ENCODE measurements at places on chromosomes 16 and 17.

GRCh38 chr17:9971991-9972390 lies 66.9 kb upstream of the RCVRN start:
- DNase-seq = peak; percentile 64

DNA sequence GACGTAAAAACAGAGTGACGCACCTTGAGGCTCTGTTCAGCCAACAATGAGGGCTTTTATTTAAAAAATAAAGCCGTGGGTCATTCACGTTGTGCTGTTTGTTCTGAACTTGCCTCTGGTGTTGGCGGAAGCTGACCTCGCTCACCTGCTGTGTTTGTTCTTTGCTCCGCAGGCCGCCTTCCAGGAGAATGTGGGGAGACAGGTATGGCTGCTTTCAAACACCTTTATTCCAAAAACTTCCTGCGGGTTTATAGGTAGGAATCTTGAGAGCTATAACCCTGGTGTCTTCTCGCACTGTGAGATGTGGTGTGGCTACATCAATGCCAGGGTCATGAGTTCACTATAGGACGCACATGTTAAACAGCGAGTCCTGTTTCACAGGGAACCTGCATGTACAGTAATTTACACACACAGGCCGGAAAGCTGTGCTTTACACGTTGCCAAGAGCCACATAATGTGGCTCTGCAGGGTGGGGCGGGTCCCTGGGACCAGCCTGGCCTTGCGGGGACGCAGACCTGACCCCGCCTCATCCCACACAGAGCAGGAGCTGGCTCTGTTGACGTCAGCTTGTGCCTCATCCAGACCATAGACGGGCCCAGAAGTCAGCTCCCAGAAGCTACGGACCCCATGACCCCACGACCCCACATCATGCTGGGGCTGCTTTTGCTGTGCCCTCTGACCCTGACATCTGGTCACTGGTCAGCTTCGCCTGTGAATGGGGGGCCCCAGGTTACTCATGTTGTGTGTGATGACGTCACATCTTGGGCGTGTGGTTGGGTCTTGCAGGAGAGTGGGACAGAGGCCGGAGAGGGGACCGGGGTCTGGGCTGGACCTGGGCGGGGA lies 49.9 kb upstream of the ZNF750 start:
- DNase-seq = no peak

DNA sequence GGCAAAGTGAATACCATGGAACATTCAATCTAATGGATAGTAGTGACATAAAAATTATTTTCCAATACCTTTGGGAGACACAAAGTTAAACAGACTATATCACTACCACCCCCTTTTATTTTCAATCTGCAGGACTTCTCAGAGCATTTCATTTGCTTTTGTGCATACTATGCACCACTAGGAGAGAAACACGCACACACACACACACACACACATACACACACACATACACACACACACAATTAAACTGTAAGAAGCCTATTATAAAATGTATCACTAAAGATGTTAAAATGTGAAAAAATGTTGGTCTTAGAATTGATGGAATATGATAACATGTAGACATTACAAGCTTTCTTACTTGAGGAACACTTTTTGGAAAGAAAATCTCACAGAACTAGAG lies 331.4 kb downstream of the CA10 start:
- no peak for DNase-seq

GRCh38 chr17:68195667-68196393 lies 52.0 kb upstream of the AMZ2 start:
- DNase-seq = no peak

GRCh38 chr17:74877592-74878548 lies 5.1 kb upstream of the FDXR start:
- no peak for DNase-seq

- DNase-seq = no peak
These were observed 4.3 kb downstream of the MPO start for GRCh38 chr17:58276423-58276822.

DNA sequence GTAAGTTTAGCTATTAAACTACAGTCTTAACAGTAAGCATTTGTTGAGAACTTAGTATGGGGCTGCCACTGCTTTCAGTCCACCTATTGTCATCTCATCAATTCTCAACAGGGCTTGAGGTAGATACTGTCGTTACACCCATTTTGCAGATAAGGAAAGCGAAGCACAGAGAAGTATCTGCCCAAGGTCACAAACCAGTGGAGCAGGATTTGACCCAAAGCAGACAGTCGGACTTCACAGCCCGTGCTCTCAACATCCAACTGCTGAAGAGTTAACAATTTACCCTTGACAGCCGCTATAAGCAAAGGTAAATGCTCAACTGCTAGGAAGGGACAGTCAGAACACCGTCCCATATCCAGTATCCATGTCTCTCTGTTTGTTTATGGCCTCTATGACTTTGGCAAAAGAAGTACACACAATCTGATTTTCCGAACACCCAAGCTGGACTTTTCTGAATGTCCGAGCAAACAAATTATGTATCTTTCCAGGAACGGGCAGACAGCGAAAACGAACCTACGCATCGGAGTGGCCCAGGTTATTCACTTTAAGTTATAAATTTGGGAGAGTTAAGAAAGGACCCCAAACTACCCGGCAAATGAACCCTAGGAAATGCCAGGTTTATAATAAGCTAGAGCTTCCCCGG lies 1.2 kb downstream of the SIAH1 start:
- no peak for DNase-seq

DNA sequence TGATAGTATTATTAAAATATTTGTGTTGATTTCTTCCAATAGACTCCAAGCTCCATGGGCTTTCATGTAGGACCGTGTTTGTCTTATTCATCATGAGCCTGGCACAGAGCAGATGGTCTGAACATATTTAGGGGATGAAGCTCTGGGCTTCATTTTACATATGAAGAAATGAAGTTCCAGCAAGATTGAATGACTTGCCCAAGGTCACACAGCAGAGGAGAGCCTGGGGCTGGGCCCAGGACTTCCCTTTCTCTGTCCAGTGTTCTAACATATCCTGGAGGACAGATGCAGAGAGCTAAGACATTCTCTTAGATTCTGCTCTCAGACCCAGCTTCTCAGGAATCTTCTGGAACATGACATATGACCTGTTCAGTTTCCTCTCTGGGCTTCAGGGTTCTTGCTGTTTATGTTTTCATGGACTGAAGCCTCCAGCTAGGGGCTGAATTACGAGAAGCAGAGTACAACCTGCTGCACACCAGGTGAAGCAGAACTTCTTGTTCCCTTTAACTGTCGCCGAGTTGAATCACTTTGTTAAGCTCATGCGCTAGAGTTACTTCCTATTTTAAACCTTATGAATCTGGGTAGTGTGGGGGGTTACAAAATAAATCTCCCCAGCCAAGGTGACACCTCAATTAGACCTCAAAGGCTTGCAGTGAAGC lies 53.6 kb downstream of the GPRC5B start:
- no peak for DNase-seq

GRCh38 chr16:82059161-82059982 lies 24.3 kb downstream of the HSD17B2 start:
- no peak for DNase-seq

GRCh38 chr17:67588326-67588725 lies 129.4 kb upstream of the NOL11 start:
- DNase-seq = no peak

DNA sequence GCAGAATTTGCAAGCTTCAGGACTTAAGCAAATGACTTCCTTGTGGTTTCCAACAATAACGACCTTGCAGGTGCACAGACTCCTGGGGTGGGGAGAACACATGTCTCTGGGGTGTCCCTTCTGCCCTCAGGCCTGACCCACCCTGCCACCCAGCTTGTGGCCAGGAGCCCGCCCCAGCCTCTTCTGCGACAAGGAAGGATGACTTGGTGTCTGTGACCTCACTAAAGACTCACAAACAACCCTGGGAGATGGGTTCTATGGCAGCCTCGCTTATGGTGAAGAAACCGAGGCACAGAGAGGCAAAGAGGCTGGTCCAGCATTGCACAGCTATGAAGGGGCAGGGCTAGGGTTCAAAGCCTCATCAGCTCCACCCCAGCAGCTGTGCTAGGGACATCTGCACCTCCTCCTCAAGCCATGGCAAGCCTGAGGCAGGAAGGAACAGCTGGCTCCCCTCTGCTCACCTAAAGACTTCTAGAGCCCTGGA lies 2.6 kb downstream of the ATP2A3 start:
- no peak for DNase-seq

GRCh38 chr16:72744076-72744793 lies 303.7 kb downstream of the ZFHX3 start:
- no peak for DNase-seq

DNA sequence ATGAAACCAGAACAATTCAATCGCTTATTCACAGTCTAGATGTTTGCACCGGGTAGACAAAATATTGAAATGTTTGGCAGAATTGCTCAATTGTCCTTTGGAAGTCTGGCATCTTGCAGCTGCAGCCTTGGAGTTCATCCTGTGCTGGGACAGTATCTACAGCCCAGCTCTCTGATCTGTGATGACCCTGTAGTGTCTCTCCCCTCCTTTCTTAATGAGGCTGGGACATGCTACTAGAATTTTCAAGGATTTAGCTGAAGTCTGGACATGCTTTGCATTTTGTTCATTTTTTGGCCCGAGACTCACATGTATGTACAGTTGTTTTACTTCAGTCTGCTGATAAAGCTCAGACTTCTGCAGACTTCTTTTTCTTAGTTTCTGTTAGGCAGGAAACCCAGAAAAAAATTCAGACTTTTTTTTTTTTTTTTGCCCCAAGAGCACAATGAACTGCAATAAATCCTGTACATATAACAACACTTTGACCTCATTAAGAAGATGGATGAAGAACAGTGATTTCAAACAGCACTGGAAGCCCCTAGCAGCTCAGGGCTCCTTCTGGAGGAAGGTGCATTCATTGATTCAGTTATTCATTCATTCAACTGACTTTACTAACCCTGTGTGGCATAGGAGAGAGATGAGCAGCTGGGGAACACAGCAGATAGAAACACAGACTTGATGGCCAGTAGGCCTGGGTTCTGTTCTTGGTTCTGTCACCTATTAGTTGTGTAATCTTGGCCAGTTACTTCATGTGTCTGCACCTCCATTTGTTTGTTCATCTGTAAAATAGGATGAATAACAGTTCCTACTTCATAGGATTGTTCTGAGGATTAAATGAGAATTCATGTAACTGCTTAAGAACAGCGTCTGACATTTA lies 210.0 kb downstream of the MAP2K4 start:
- no peak for DNase-seq

GRCh38 chr16:53664724-53665345 lies 38.8 kb downstream of the RPGRIP1L start:
- DNase-seq = no peak

DNA sequence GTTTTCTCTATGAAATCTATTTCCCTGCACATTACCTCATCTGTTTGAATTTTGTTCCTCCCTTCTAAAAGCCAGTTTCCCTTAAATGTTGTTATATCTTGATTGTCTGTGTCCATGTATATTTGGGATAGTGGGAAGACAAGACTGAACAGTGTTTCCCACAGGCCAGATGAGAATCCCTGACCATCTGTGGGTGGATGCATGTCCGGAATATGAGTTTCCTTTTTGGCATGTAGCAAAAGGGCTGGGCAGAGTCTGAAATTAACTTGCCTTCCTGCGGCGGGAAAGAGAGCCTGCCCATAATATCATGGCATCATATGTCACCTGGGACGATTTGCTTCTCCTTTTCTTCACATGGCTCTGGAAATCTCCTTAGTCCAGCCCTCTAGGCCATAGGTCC lies 385.8 kb upstream of the MAF start:
- no peak for DNase-seq

Data from NCI-H226 (cell line).